RKO (cell line): ENCODE measurements at places on chromosomes 4 and X.

- no peak for DNase-seq
Measured at GRCh38 chr4:138707746-138708677, 307.6 kb upstream of the NOCT start.

DNA sequence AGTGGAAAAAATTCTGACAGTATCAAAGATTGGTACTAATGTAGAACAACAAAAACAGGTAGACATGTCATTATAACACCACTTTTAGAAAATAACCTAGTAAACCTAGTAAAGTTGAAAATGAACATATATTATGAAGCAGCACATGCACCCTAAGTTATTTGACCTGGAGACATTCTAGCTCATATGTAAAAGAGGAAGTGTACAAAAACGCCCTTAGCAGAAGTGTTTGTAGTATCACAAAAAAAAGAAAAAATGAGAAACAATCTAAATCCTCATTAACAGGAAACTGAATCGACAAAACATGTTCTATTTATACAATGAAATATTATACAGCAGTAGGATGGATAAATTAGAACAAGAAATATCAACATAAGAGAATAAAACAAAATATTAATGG, 318.9 kb upstream of the PPP1R2C start:
- no peak for DNase-seq

GRCh38 chrX:138945219-138945618, 233.7 kb upstream of the FGF13 start:
- no peak for DNase-seq

DNA sequence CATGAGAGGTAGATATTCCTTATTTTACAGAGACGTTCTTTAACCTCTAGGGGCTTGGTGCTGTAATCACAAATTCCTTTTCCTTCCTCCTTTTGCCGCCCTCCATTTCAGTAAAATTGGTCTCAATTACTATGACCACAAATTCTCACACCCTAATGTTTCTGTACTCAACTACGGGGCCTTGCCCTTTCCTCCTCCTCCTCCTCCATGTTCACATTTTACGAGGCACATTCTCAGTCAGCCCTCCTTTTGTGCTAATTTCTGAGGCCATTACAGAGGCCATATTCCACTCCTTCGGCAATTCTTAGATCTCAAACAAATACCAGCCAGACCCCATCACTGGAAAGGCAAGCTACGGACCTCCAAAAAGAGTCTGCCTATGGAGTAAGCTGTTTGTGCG, 92.1 kb downstream of the SH3KBP1 start:
- DNase-seq: no peak

DNA sequence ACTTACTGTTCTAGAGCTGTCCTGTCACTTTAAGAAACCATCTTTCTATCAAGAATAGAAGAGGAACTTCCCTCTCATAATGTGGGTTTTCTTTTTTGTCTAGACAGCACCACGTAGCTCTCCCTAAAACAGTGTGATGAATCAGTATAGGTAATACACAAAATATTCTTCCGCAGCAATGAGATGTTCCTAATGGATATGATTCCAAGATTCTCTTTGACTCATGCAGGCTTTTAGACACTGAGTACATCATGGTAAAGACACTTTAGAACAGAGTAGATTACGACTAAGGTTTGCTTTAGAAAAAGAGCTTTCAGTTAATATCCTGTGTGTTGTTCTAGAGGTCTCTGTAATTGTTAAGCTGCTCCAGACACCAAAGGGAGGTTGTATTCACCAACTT, 69.8 kb downstream of the PTTG2 start:
- DNase-seq: no peak

DNA sequence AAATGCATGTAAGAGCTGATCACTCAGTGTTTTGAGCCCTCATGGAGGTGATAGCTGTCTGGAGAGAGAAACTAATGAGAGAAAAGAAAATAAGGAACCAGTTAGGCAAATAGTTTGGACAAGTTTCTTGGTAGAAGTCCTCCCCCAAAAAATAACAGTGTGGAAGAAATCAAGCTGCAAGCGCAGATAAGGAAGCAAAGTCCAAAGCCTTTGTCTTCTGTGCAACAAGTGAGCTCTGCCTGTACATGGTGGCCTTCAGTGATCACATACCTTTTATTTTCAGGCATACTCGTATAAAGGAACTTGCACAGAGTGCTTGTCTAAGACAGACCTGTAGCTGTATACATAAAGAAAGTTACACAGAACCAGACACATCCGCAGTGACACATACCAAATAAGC, 2.5 kb upstream of the UGT2A3 start:
- no peak for DNase-seq

GRCh38 chrX:54483946-54484345, 12.1 kb downstream of the FGD1 start:
- no peak for DNase-seq

GRCh38 chr4:93897559-93897958, 69.0 kb downstream of the ATOH1 start:
- DNase-seq: peak; percentile 12

DNA sequence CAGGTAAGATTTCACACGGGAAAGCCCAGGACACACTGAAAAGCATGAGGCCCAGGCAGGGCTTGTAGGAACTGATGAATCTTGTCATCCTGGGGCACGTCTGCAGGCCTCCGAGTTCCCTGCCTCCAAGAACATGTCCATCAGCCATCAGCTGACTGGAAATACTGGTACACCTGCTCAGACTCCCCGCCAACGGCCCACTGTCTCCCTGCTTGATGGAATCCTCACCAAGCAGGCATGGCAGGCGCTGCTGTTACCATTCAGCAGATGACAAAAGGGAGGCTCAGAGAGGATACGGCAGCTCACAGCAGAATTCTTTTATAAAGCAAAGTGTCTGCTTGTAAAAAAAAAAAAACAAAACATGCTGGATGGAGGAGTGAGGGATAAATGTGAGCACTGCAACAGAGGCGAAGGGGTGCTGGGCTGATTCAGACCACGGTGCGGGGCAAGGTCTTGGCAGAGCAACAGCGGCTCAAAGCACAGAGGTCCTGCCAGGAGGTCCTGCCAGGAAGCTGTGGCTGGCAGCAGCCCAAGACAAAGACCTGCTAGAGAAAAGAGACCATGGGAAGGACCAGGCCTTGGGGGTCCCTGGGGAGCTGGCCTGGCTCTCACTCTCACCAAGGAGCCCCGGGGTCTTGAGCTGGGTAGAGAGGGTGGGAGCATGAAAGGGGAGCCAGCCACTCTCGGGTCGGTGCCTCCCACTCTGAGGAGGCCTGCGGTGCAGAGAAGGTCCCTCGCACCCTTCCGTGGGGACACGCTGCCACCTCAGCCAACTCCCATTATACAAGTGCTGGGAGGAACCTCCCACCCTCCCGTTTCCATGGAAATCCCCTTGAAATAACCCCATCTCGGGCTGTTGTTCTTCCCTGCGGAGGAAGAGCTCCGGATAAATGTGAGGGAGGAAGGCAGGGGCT, 25.6 kb downstream of the PPP2R2C start:
- DNase-seq: no peak

GRCh38 chr4:76233967-76234678, 17.4 kb upstream of the FAM47E start:
- DNase-seq: no peak

DNA sequence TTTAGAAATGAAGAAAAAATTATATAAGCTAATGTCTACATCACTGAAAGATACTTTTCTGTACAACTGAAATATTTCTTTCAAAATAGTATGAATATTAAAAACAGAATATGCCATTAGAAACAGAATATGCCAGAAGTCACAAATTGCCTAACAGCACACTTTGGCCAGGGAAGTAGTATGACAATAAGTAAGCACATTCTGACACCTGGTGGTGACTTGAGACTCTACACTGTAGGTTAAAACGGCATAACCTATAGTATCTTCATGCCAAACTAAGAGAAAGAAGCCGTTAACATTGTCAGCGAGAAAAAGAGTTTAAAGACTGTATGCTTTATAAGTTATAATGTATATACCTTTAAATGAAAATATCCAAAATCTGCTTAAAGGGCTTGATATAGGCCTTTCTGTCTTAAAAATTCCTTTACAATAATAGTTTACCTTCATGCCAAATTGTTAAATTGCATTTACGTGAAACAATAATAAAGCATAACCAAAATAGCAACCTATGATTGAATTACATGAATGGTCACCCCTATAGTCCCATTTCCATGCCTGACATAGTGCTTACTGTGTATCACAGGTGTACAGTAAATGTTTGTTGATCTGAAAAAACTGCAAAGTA, 32.8 kb downstream of the FAM13A start:
- peak; percentile 86 for DNase-seq

DNA sequence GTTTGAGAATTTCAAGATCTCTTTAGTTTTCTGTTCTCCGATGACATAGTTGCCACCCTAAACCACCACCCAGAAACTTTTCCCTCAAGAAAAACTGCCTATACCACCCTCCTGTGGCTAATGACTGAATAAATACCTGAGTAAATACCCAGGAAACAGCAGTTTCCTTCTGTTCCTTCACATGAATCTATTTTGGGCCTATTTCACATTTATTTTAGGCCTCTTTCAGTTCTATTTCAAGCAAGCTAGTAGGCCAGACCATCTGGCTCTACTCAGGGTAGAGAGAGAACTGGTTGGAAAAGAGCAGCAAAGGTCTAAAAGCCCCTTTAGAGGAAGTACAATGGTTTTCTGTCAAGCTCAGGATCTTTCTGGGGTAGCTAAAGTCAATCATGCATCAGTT, 23.4 kb downstream of the ARHGEF9 start:
- DNase-seq: no peak

DNA sequence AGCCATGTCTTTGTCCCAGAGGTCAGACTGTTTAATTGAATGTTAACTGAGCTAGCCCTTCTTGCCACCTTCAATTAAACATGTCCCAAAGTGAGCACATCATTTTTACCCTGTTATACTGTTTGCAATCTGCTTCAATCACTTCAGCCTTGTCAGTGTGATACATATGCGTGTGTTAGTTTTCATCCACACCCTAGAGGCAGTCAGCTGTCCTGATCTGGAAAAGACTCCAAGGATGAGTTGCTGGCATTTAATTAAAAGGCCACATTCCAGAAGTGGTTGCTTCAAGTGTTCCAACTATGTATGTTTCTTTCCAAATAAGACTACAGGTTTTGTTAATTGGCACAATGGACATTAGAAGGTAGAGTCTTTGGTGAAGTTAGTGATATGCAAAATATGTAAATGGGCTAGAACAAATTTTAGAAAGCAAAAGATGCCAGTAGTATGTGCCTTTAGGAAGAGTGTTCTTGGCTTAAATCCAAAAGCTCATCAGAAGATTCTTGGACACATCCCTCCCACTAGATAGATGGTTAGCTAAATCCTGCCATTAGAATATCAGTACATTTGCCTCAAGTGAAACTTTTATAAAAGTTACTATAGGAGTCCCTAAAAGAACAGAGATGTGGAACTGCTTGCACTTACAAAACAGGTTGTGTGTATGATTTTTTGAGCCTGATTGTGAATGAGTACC, 79.5 kb upstream of the SLIT2 start:
- DNase-seq: no peak
